ENCODE measurements at places on chromosomes 5 and 9. TPM values are rescaled to one million over a fixed set of nuclear protein-coding genes. Genes with fewer than 3 reads are reported as not detected.

CDH6 gene
- total RNA-seq, result 0.29 TPM

FGF18 gene
- total RNA-seq, result not detected

FOXI1 gene
- total RNA-seq, result not detected

C5orf52 gene
- total RNA-seq, result not detected

AGXT2 gene
- not detected for total RNA-seq
